MV-4-11 (cell line): ENCODE measurements at places on chromosomes 12 and 14.

DNA sequence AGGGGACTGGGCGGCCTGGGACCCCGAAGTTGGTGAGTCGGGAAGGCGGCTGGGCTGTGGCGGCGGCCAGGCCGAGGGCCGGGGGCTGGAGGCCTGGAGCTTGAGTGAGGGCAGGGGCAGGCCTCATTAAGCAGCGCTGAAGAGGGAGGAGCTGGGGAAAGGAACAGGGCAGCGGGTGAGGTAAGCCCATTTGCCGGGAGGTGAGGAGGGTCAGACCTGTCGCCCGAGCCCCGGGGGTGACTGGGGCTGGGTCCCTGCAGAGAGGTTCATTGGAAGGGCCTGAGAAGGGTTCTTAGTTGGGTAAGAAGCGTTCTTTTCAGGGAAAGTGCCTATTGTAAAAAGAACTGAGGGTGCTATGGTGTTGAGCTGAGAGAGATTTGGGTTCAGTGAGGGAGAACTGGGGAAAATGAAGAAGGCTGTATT, 441 bp downstream of the RAB5B start:
- no peak for DNase-seq

DNA sequence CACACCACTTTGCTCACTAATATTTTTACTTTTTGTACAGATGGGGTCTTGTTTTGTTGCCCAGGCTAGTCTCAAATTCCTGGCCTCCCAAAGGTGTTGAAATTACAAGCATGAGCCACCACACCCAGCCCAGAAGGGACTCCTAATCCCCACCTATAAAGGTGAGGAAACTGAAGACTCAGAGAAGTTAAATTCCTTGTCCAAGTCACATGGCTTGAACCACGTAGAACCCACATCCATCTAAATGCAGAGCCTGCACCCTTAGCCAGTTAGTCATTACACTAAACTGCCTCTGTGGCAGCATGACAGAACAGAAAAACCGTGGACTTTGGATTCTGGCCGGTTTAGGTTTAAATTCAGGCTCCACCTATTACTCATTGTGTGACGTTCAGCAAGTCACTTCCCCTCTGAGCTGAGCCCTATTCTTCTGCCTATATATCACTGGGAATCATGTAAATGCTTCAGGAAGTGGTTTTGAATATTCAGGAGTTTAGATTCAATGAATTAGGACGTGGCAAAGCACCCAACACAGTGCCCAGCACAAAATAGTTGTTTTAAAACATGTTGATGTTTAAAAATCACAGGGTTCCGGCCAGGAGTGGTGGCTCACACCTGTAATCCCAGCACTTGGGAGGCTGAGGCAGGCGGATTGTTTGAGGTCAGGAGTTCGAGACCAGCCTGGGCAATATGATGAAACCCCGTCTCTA, 3.0 kb upstream of the CORO1C start:
- peak; percentile 88 for DNase-seq

DNA sequence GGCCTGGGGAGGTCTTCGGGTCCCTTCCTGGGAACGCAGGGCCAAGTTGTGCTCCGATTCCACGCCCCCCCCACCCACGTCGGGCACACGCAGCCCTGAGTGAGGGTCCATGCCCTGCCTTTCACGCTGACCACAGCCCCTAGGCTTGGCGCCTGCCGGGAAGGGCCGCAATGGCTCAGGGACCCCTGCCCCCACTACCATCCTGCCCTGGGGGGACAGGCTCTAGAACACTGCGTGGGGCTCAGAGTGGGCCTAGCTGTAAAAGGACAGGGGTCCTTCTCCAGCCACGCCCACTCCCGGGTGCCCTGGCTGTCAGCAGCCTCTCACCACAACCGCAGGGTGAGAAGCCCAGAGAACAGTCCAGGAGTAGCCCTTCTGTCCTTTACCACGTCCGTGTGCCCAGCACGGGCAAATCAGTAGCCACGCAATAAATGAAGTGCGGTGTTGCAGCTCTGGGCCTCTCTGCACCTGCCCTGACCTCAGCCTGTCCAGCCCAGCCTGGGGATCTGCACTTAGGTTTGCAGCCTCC, 9.4 kb upstream of the GPR68 start:
- no peak for DNase-seq

DNA sequence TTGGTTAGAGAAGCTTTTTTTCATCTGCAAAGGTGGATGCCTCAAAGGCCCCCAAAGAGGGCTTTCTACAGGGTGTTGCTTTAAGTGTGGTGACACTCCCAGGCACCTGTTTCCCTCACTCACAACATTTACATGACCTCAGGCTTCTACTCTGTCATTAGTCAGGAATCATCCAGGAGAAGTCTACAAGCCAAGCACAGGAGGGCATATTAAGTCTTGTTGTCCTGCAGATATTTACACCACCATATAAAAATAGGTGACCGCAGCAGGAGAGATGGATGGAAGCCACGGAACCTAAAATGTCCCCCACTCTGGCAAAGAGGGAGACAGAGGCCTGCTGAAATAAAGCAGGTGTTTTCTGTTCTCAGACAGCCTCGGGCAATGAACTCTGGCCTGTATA, 7.5 kb upstream of the DPF3 start:
- DNase-seq, result no peak

DNA sequence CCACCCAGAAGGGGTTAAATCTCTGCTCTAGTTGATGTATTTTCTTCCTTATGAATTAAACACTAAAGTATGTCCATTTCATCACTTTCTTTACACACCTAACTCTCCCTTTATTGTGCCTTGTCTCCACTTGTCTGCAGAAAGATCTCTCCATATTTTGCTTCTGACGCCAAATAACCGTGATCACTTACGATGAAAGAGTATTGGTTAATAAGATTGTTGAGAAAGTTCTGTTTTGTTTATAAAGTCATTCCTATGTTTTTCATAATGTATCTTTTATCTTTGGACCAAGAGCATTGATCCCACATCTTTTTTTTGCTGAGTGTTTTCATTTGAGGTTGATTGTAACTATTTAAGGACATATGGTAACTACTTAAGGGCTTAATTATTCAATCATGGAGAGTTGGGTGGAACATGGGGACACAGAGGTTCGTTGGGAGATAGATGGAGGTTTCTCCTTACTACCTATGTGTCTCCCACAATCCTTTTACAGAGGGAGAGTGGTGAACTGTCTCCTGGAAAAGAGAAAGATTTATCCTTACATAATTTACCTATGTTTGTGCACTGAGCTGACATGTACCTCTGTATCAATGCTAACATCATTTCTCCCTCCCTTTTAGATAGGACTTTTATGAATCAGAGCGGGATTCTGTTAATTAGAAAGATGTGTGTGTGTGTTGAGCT, 120.7 kb upstream of the SLC38A2 start:
- no peak for DNase-seq

- DNase-seq, result no peak
Observed at GRCh38 chr14:100819829-100820475, 6.0 kb upstream of the MEG3 start.

DNA sequence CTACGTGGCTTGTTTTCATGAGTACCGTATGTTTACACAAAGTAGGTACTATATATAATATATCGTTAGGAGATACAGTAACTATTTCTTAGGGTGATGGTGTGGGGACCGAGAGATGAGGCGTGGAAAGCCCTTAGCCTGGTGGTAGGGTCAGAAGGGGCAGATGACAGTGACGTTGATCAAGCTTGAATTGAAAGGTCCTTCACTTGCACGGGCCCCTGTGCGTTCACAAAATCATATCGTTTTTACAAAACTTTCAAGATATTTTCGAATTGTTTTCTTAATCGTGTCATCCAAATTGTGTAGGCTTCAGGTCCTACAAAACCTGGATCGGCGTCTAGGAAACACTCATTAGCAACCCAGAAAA, 881 bp upstream of the SOS2 start:
- DNase-seq, result no peak

DNA sequence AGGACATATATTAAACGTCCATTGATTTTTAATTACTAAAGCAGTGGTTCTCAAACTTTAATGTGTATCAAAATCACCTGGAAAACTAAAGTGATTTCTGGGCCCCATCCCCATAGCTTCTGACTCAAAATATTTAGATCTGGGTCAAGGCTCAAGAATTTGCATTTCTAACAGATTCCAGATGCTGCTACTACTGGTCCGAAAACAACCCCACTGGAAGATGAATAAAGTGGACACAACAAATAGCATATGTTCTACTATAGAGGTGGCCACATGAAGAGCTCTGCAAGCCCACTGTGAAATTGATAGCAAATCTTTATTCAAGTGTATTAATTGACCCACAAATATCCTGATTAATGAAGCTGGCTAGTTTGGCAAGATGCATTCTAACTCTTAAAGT, 69.4 kb downstream of the SPATA7 start:
- DNase-seq, result no peak

DNA sequence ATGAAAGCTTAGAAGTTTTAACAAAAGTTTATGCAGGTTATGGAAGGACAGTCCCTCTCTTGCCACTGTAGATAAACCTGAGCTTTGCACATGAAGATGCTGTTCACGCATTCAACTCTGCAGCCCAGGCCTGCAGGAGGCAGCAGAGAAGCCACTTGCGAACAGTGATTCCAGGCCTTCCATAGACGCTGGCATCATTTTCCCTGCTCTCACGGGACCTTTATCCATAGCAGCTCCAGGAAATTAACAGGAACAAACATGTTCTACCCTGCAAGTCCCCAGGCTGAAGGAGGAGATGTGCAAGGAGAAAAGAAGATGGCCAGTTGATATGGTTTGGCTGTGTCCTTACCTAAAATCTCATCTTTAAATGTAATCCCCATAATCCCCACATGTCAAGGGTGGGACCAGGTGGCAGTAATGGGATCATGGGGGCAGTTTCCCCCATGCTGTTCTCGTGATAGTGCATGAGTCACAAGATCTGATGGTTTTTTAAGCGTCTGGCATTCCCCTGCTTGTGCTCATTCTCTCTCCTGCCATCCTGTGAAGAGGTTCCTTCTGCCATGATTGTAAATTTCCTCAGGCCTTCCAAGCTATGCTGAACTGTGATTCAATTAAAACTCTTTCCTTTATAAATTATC, 2.0 kb downstream of the ERP27 start:
- DNase-seq, result no peak

- DNase-seq, result no peak
Observed at GRCh38 chr12:128111951-128112350, 155.0 kb upstream of the TMEM132C start.

GRCh38 chr12:52346593-52346992, 20.7 kb downstream of the KRT85 start:
- DNase-seq, result no peak

GRCh38 chr14:55085060-55085660, 33.7 kb downstream of the MAPK1IP1L start:
- no peak for DNase-seq

- no peak for DNase-seq
Observed at GRCh38 chr12:91053951-91054715, 3.7 kb downstream of the KERA start.

DNA sequence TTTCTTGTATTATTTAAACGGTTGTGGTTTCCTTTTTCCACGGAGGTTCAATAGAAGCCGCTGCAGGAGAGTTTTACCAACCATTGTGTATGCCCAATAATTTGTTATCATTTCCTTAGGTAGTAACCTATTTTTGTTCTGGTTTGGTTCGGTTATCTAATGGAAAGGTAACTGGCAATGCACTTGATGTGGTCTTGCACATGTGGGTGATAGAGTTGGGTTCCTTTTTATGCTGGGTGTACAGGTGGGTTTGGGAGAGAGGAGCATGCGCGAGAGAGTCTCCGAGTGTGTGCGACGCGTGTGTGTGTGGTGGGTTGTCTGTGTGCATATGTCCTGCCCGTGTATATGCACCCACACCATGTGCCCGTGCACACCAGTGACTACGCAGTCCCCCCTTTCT, 102.7 kb upstream of the FKBP4 start:
- no peak for DNase-seq

DNA sequence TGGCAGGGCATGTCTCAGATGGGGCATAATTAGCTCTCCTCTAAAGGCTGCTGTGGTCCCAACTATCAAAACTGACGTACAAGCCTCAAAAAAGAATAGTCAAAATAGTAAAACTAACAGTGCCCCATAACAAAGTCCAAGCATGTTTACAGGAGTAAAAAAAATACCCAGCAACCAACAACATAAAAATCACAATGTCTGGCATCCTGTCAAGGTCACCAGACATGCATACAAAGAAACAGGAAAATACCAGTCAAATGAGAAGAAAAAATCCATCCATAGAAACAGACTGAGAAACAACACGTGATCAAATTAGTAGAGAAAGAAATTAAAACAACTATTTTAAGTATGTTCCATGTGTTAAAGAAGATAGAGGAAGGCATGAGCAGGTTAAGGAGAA, 131.2 kb upstream of the C14orf180 start:
- no peak for DNase-seq

DNA sequence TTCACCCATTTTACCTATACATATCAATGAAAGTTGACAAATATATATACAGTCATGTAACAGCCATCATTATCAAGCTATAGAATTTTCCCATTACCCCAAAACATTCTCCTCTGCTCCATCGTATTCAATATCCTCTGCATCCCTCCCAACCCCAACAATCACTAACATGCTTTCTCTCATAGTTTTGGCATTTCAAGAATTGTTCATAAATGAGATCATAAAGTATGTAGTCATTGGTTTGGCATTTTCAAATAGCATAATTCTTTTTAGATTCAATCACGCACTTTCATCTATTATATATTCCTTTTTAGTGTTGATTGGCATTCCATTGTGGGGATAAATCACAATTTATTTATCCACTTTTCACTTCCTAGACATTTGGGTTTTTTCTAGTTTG, 866.0 kb upstream of the TMEM132C start:
- no peak for DNase-seq

DNA sequence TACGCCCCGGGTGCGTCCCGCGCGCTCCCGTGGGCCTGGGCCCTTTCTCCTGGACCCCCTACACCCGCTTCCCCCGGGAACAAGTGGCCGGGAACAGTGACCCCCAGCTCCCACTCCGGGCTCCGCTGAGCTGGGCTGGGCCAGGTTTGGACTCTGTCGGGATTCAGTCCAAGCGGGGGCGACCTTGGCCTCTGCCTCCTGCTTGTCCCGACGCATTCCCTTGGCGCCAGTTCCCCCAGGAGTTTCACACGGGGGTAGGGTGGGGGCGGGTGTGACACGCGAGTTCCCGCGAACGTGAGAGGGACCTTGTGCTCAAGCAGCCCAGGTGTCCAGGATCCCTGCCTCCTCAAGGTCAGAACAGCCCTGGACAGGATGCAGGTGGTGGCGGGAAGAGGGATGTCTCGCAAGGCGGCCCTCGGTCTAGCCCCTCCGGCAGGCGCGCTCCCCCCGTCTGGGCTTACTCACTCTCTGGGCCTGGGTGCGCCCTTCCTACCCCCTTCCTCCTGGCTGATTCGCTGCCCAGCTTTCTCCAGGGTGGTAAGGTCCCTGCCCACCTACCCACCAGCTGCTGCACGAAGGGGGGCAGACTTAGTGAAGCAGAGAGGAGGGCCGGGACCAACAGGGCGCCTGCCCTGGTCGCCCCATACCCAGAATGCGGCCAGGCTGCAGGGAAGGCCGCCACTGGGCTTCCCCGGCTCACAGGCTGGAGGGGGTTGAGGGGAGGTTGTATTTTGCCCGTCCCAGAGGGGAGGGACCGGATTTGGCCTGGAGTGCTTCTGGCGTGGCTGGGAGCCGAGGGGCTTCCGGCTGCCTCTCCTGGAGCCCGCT, 862 bp downstream of the CRIP2 start:
- DNase-seq, result no peak

GRCh38 chr12:6307529-6307928, 3.0 kb upstream of the PLEKHG6 start:
- peak; percentile 83 for DNase-seq
